LHCN-M2 (cell line): ENCODE measurements at places on chromosomes 6 and 20. TPM values are rescaled to one million over a fixed set of nuclear protein-coding genes. Genes with fewer than 3 reads are reported as not detected.
A peak's percentile ranks its signal among the peaks of the same experiment; 100 is the strongest.

GRCh38 chr6:120302041-120302440 is 952.5 kb upstream of the MAN1A1 start:
- no peak for DNase-seq

- no peak for DNase-seq
Observed at GRCh38 chr6:4970739-4971395, 33.0 kb downstream of the RPP40 start.

GRCh38 chr20:40314278-40314677 is 374.8 kb downstream of the MAFB start:
- no peak for DNase-seq

GRCh38 chr6:97405818-97406409 is 122.9 kb upstream of the MMS22L start:
- DNase-seq = no peak

- DNase-seq = no peak
Observed at GRCh38 chr20:1912053-1912452, 16.8 kb downstream of the SIRPA start.

DNA sequence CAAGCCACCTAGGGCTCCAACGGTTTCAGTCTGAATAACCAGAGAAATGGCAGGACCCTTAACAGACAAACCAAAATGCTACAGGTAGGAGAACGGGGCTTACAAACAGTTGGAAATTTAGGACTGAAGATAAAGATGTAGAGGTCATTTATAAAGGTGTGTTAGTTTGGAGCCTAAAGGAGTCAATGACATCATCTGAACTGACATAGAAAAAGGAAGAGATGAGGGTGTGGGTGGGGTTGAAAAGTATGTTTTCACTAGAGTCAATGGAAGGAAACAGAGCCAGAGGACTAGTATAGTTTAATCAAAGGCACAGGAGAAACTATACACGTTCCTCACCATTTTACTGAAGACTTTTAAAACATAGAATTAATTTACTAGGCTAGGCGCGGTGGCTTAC is 71.0 kb upstream of the FOXO3 start:
- DNase-seq = no peak

- DNase-seq = no peak
Observed at GRCh38 chr20:49432550-49432949, 49.9 kb downstream of the KCNB1 start.

GRCh38 chr6:135097172-135097571 is 42.5 kb upstream of the HBS1L start:
- no peak for DNase-seq

- no peak for DNase-seq
Observed at GRCh38 chr6:36099869-36100483, 30.3 kb upstream of the MAPK13 start.

- DNase-seq = no peak
Observed at GRCh38 chr6:135163440-135163738, 17.7 kb upstream of the MYB start.

GRCh38 chr20:42485556-42485955 is 704.1 kb downstream of the PTPRT start:
- DNase-seq = no peak

- no peak for DNase-seq
Observed at GRCh38 chr20:48607544-48607865, 220.3 kb downstream of the PREX1 start.

DNA sequence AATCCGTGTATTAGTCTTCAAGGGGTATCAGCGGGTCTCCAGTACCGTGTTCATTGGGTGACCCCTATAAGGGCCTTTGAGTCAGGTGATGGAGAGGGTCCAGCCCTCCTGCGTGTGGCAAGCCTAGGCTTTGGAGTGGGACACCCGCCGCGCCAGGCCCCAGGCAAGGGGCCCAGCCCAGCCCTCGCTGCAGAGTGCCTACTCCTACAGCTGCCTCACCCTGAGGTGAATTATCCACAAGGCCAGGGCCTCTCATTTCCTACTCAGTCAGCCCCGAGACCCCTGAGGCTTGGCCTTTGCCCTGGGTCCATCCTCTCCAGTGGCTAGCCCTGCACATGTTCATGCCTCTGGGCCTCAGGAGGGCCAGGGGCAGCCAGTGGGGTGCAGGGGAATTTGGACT is 45.1 kb downstream of the TMEM242 start:
- DNase-seq = no peak

DNA sequence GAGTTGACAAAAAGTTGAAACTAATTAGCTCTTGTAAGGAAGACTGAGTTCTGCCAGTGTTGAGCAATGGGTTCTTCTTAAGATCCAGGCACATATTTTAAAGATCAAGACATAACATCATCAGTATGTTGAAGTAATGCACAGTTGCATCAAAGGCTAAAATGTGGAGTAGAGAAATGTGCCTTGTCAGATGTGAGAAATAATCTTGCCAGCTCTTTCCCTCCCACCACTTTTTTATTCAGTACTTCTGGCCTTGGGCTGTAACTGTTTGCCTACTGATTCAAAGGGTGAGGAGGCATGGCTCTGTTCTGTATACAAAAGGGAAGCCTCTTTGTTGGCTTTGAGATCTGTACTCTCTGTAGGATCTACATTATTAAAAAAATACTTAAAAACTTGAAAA is 13.1 kb downstream of the PKIB start:
- no peak for DNase-seq

DNA sequence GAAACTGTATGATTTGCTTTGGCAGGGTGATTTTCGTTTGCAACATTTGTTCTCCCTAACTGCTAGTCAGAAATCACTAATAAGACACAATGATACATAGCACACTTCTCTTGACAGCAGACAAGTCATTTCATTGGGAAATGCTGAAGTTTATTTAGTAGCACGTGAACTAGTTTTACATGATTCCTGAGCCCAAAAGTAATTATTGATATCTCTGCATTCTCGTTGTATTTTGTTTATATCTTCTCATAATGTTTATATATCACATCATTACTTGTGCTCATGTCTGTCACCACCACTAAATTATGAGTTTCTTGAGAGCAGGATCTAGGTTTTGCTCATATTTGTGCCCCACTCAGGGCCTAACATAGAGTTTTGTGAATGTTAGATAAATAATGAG is 151.7 kb downstream of the KIF6 start:
- DNase-seq = no peak

DNA sequence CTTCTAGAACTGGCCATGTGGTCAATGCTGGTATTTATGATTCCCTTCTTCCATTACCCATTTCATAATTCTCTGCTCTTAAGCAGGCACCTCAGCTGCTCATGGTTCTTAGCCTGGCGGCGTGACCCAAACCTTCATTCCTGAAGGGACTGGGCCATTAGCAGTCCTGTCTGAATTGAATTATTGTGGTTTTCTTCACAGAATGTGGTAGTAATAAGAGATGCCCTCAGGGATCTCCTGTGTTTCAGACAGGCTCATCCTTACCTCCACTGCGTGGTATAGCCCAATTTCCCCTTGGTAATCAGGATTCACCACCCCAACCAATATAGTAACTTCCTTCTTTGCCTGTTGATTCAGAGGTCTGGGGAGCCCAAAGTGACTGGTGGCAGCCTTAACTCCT is 37.6 kb downstream of the PKIB start:
- DNase-seq = peak; percentile 20

The PTGIS gene
- total RNA-seq = 0.19 and 0.92 TPM in 2 replicates

The COX4I2 gene
- total RNA-seq = not detected in 2 replicates

The CLVS2 gene
- total RNA-seq = under 0.01 TPM in 2 replicates

The HDGFL1 gene
- total RNA-seq = not detected in 2 replicates

The PRDM13 gene
- total RNA-seq = under 0.01 TPM in 1 of 2 replicates, not detected in the other
